ENCODE measurements at places on chromosomes 3 and 15. TPM values are rescaled to one million over a fixed set of nuclear protein-coding genes. Genes with fewer than 3 reads are reported as not detected.
A peak's percentile ranks its signal among the peaks of the same experiment; 100 is the strongest.

DNA sequence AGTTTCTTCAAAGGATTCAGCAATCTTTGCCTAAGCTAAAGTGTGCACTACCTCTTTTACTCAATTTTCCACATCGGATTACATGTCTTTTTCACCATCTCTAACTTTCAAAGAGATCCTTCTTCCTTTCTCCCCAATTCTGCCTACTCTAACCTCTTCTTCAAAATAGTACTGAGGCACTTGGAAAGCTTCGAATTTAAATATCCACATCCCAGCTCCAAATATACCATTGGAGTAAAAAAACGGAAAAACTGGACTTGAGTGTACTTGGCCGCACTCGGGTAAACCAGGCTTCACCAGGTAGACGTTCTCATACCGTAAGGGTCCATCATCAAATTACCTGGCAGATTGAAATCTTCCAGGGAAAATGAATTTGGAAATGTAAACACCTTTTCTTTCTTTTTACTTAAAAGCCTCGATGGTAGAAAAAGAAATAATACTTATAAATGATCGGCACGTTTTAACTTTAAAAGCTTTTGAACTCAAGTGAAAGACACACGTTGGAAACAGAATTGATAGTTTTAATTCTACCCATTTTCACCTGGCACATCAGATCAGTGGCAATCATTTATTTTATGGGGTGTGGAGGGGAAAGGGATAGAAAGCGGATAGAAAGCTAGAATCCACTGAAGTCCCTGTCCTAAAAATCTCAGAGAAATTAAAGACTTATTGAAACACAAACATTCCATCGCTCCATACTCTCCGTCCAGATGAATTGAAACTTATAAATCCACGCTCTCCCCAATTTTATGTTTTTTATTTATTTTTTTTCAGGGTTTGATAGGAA, 8.2 kb upstream of the MEIS2 start:
- peak; percentile 43 for DNase-seq

LPCAT4 gene
- total RNA-seq, result 11.9 TPM

GRCh38 chr3:143972505-143973258, 1.1 kb downstream of the DIPK2A start:
- DNase-seq, result peak; percentile 87

GRCh38 chr3:179288845-179289244, 34.0 kb upstream of the ZNF639 start:
- peak; percentile 63 for DNase-seq

- no peak for DNase-seq
These were observed 3.6 kb downstream of the CYB561D2 start for GRCh38 chr3:50354186-50354764.

DNA sequence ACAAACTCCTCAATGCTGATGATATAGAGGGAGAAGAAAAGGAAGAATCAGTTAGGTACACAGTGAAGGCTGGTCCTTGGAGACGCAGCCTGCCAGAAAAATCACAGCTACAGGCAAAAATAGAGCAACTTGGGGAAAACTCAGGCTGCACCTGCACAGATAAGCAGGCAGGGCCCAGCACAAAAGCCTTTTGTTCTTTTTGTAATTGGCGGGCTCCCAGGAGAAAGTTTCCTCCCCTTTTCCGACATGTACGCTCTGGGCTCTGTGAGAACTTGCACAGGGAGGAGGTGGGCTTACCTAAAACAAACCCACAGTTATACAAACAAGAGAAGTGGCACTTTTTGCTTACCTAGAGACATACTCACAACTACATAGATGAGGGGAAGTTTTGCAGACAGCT, 813.4 kb upstream of the EPHA6 start:
- DNase-seq, result no peak

NRG4 gene
- not detected for total RNA-seq

DNA sequence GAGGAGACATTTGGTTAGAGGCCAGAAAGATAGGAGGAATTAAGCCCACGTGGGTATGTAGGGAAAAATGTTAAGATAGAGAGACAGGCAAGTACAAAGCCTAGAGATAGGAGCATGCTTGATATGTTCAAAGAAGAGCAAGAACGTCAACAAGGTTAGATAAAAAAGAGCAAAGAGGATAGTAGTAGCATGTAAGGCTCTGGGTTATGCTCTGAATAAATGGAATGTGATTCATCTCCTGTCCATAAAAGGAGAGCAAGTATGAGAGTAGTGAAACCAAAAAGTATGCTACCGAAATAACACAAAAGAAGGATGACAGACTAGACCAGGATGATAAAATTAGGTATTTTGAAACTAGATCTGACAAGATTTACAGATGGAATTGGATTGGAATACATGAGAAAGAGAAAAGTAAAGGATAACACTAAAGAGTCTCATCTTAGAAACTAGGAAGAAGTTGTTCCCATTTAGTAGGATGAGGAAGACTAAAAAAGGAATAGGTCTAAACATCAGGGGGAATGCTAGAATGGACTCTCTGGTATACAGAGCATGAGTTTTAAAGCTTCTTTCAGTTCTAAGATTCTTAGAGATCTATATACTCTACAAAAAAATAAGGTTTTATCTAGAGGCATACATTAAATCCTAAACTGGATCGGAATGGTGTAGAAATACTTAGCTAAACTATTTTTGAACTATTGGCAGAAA, 59.1 kb downstream of the TRPM7 start:
- peak; percentile 65 for DNase-seq

DNA sequence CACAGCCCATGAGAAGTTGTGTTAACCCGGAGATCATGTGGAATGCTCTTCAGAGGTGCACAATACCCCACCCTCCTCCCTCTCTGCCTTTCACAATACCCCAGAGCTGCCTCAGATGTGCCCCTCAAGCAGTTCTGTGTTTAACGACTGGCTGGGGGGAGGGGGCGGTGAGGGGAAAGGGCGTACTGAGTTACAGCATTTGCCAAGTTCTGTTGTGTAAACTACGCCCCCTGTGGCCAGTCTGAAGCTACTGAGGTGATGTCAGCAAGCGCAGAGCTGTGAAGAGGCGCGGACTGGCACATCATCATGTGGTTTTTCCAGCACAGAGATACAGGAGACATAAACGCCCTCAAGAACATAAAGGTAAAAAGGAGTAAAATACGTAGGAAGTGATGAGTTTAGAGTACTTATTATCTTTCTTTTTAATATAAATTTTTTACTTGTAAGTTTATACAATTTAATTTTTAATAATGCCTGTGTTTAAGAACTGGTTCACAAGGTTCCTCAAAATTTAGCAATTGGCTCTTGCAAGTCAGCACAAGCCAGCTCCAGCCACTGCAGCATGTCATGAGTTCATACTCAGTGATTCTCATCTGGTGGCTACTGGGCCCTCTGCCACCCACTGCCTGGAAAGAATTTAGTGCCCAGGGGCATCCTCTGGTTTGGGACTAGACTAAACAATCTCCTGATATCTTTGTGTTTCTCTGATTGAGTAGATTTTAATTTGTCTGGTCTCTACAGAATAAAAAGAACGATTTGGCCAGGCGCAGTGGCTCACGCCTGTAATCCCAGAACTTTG, 1.7 kb downstream of the EPB42 start:
- DNase-seq, result peak; percentile 79

CEMIP gene
- 687 TPM for total RNA-seq

DNA sequence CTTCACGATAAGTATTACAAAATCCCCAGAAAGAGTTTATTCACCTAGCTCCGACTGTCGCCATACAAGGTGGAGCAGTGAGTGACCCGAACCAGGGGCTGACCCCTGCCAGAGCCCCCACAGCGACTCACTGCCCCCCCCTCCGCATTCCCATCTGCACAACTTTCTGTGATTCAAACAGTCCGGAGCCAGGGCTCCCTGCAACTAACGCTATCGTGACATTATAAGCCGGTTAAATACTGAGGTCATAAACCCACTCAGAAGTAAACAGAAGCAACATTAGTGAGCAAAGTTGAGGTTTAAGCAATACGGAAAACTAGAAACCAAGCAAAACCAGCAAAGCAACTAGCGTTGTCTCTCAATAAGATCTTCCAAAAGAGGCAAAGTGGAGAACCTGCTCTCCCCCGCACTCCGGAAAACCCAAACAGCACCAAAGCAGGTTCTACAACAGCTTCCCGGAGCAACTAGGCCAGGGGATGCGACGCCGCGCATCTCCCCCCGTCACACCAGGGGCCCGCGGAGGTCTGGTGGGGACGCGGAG, 642 bp downstream of the SCAP start:
- peak; percentile 82 for DNase-seq

DNA sequence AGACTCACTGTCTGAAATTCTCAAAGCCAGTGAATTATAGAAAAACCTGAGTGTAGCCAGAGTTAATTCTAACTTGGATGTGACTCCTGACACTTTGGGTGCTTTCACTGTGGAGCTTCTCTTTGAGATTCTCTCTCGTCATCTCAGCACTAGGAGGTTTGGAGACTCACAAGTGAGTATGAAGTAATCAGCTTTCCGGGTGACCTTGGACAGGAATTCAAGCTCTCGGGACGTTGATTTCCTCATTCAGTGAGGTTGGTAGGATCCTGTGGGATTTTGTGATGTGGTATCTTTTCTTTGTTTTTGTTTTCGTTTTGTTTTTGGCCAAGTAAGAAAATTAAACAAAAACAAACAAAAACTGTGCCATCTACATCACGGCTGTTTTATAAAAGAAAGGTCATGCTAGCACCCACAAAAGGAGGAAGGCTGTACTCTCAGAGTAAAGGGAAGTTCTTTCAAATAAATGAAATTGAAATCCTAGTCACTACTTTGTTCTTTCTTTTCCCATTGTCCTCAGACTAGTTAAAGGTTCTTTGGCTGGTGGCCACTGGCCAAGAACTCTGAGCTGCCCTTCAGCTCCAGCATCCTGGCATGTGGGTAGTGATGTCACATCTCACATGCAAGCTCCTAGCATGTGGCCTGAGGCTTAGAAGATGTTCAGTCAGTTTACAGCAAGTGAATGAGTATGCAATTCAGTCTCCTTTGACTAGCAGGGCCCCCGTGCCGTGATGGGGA, 263.3 kb upstream of the TPM1 start:
- DNase-seq, result peak; percentile 86

CALML4 gene
- 2.2 TPM for total RNA-seq

CFAP100 gene
- not detected for total RNA-seq

GRCh38 chr15:60880949-60881348, 348.2 kb downstream of the RORA start:
- DNase-seq, result no peak
